Epithelial cell of umbilical artery (primary cell): ENCODE measurements at places on chromosomes 5 and 9. TPM values are rescaled to one million over a fixed set of nuclear protein-coding genes. Genes with fewer than 3 reads are reported as not detected.

The LECT2 gene
- total RNA-seq, result not detected in 2 replicates

The INSL4 gene
- total RNA-seq, result not detected in 2 replicates

The SPINK1 gene
- not detected in 2 replicates for total RNA-seq

The RAI14 gene
- 115 and 199 TPM in 2 replicates for total RNA-seq

The PFN3 gene
- not detected in 2 replicates for total RNA-seq

The TMEFF1 gene
- 3.8 and 7.8 TPM in 2 replicates for total RNA-seq

The SLC34A3 gene
- total RNA-seq, result not detected in 2 replicates

The NANS gene
- total RNA-seq, result 127 and 141 TPM in 2 replicates
